Liver (tissue), 10 donors: ENCODE measurements at places on chromosomes 1 and 21. TPM values are rescaled to one million over a fixed set of nuclear protein-coding genes. Genes with fewer than 3 reads are reported as not detected.

The SFN gene
- total RNA-seq: 0.17 TPM

The SH3BGR gene
- total RNA-seq: 0.92 TPM

The RUNX1 gene
- 7.2 TPM for total RNA-seq

DNA sequence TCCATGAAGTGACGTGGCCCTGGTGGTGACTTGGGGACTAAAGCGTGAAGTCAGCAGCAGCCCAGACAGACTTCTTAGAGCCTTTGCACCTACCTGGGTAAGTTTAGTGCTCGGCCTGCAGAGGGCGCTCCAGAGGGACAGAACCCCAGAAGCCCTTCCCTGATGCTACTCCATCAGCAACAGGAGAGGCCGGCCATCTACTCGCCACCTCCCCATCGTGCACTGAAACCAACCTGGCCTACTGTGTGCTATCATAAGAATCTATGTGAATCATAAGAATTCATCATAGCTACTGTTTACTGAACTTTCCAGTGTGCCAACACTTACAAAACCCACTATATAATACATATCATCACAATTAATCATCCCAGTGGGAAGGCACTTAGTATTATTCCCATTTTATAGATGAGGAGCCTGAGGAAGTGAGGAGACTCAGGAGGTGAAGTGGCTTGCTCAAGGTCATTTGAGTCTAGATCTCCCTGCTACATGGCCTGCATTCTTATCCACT is 7.9 kb upstream of the EDN2 start:
- no peak overlapping the region for H3K4me3 ChIP-seq
- no peak overlapping the region for H3K27ac ChIP-seq
- H3K36me3 ChIP-seq: no peaks in the 10 kb centered on the region

DNA sequence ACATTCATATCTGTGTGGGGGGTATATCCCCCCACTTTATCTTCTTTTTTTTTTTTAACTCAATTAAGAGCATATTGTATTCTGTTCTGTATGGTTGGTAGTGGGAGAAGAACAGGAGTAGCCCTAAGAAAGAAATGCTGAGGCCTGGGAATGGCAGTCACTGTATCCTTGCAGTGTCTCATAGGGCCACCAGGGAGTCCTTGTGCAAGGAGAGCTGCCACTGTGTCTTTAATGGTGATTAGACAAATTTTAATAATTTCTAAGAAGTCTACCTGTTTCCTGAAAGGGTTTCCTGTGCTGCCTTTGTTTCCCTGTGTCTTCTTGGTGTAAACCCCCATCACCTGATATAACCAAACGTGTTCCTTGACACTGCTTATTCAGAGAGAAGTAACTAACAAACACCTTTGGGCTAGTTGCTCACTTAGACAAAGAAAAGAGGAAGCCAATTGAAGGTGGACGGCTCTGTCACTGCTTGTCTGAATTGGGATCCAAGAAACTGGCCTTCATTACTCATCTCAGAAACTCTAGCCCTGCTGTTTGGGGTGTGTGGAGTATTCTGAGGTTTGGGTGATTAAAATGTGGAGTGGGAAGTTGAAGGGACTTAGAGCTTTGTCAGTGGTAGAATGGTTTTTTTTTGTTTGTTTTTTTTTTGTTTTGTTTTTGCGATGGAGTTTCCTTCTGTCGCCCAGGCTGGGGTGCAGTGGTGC is 15.2 kb downstream of the GIPC2 start:
- H3K27ac ChIP-seq: no peak overlapping the region
- no peak overlapping the region for H3K4me3 ChIP-seq
- no peaks in the 10 kb centered on the region for H3K27me3 ChIP-seq
- no peak for DNase-seq
- H3K36me3 ChIP-seq: no peaks in the 10 kb centered on the region
- no peaks in the 10 kb centered on the region for H3K4me1 ChIP-seq

DNA sequence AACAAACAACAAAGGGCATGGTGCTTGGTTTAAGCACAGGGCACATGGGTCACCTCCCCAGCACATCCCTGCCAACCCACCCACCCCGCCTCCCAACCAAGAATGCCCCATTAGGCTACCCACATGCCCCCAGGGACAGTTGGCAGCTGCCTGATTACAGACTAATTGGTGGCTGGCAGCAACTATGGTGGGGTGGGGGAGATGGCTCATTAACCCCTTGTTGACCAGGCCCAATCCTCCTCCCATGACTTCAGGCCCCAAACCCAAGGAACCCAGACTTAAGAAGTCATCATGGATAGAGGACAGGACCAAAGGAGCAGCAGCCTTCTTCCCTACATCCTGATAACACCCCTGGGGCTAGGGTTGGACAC is 1.3 kb downstream of the RIMS3 start:
- no peak for DNase-seq
- H3K27ac ChIP-seq: no peak overlapping the region
- H3K4me1 ChIP-seq: peaks cover 10% of the 10 kb centered on the region
- no peaks in the 10 kb centered on the region for H3K36me3 ChIP-seq
